ENCODE measurements at places on chromosomes 11 and 22.

DNA sequence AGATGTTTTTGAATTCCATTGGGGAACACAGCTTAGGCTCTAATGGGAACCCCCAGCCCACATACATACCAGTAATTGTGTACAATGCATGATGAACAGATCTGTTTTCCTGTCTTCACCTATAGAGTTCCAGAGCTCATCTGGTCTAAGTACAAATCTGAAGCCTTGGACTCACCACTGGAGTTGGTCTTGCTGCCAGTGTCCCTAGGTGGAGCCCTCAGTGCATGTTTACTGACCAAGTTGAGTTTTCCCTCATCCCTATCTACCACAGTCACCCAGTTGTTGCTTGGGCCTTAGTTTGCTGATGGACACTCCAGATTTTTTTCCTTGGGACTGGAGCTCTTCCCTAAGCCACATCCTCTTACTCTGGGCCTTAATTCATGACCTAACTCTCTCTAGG lies 159.2 kb upstream of the DDI1 start:
- no peak for DNase-seq
- no peaks in the 10 kb centered on the region for H3K27me3 ChIP-seq
- H3K4me1 ChIP-seq = no peaks in the 10 kb centered on the region
- no peak overlapping the region for H3K4me3 ChIP-seq
- H3K27ac ChIP-seq = no peak overlapping the region

DNA sequence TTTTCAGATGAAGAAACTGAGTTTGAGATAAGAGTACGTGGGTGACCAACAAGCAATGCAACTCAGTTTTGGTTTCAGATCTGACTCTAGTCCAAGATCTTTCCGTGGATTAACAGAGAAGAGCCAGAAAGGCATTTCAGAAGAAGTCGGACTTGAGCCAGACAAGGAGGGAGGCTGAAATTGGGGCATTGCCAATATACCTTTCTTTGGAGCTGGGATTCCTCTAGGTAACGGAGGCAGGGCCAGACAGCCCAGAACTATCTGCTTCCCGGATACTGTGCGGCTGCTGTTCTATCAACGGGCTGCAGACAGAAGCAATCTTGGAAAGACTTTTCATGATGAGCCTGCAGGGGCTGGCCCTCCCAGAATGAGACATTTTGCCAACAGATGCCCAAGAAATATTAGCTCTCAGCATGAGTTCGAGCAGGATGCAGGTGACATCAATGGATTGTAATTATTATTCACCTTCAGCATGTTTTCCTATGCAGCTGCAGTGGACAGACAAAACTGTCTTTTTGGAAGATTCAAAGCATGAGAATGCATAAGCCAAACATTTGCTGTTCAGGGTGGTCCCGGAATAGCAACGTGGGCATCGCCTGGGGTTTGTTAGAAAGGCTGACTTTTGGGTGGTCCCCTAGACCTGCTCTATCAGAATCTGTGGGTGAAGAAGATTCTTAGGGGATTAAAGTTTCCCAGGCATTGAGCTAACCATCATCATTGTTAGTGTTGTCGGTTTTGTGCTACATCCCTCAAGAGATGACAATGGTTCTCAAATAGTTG lies 95.7 kb downstream of the SCN3B start:
- DNase-seq = peak; percentile 15
- H3K4me1 ChIP-seq = peaks cover 16% of the 10 kb centered on the region
- H3K27me3 ChIP-seq = no peaks in the 10 kb centered on the region
- no peak overlapping the region for H3K4me3 ChIP-seq
- no peak overlapping the region for H3K27ac ChIP-seq

- no peaks in the 10 kb centered on the region for H3K27me3 ChIP-seq
- H3K4me3 ChIP-seq = peak overlapping the region; percentile 86
- DNase-seq = peak; percentile 71
- H3K36me3 ChIP-seq = peaks cover 6% of the 10 kb centered on the region
Observed at GRCh38 chr11:46279126-46280099, 2.0 kb downstream of the CREB3L1 start.

DNA sequence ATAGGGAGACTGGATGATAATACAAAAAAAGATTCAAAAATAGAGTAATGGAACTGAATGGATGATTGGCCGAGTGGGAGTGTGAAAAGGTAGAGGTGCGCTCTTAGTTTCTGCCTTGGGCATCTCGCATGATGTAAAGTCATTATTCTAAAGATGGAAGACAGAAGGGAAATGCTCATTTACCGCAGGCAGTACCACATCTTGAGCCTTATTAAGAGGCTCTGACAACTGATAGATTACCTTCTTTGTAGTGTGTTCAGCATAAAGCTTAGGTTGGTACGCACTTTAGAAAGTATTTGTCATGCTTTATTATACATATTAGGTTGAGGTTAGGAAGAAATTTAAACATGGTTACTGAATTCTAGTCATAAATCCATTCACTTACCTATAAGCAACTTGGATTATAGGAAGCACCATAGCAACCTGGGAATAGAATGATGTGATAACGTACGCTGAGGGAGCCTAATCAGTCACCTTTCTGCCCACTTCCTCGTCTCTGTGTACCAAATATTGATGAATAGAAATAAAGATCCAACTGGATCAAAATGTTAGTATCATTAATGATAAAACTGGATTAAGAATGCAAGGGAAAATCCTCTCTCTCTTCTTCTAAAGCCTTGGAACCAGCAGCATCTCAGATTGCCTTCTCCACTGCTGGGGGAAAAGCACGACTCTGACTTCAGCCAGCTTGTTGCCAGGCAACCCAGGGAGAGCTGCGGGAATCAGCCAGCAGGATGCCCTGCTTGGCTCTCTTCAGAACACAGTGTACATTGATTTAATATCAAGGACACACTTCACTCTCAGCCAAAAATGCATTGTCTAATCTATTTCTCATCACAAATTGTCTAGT lies 29.0 kb upstream of the VWA5A start:
- peak; percentile 23 for DNase-seq
- H3K4me1 ChIP-seq = no peaks in the 10 kb centered on the region

DNA sequence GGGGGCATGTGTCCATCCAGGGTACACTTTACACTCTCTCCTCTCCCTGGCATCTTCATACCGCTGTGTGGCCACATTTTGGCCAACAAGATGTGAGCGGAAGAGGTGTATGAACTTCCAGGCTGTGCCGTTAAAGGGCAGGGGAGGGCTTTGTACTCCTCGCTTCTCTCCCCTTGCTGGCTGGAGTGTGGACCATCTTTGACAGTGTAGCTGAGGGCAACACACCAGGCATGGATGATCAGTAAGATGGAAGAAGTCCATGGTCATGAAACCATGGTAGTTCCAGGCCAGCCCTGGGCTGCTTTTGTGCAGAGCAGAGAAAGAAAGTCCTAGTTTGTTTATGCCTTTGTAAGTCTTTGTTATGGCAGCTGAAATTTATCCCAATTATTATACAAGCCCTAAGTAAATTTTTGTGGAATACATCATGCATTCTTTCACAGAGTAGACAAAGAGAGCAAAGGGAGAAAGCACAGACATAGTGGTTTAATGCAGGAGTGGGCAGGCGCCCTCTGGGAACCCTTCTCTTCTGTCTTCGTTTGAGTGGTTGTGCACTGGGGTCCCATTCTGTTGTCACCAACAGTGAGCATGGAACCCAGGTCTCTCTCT lies 70.4 kb downstream of the FBXO7 start:
- H3K36me3 ChIP-seq = no peaks in the 10 kb centered on the region
- H3K27ac ChIP-seq = no peak overlapping the region
- H3K4me1 ChIP-seq = no peaks in the 10 kb centered on the region

- DNase-seq = no peak
- no peaks in the 10 kb centered on the region for H3K4me1 ChIP-seq
- no peaks in the 10 kb centered on the region for H3K36me3 ChIP-seq
- H3K27ac ChIP-seq = no peak overlapping the region
Observed at GRCh38 chr11:116421529-116422185, 351.1 kb downstream of the BUD13 start.

- no peak overlapping the region for H3K4me3 ChIP-seq
- H3K27ac ChIP-seq = no peak overlapping the region
- H3K4me1 ChIP-seq = peaks cover 11% of the 10 kb centered on the region
- DNase-seq = no peak
- no peaks in the 10 kb centered on the region for H3K27me3 ChIP-seq
Observed at GRCh38 chr11:92867913-92868619, 101.4 kb upstream of the MTNR1B start.

GRCh38 chr11:22666325-22666687 lies at the start of gene GAS2:
Gene GAS2, plus strand, starts transcription at chr11:22666611. Its CDS starts 8,259 bp downstream, at chr11:22674870.
- H3K36me3 ChIP-seq = no peaks in the 10 kb centered on the region
- peaks cover 15% of the 10 kb centered on the region for H3K27me3 ChIP-seq
- DNase-seq = no peak
- no peaks in the 10 kb centered on the region for H3K4me1 ChIP-seq

DNA sequence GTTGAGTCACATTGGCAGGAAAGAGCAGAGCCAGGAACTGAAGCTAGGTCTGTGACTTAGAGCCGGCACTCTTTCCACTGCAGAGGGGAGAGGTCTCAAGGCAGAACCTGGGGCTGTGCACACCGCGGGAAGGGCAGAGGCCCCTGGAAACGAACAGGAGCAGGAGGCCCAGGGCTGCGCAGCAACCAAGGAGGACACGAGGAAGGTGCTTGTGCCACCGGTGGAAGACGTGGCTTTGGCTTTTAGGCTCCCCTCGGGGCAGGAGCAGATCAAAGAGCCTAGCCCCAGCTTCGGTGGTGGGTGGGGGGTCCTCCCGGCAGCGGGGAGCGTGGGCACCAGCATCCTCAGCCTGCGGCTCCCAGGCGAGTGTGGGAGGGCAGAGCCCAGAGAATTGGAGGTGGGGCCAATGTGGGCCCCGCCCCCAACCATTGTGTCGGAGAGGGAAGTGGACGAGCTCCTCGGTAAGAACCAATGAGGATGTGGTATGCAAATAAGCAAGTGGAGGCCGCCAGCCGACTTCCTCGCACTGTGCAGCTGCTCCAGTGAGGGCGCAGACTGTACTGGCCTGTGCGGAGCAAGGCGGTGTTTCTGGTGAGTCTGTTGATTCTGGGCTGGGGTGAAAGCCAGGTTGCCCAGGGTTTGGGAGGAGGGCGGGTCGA lies at the start of gene CCDC116:
TSS of gene CCDC116 (plus strand) at position 524 of the 659 bp plus-strand sequence. CDS start 422 bp downstream, outside the sequence.
- H3K4me1 ChIP-seq = peaks cover 9% of the 10 kb centered on the region
- no peaks in the 10 kb centered on the region for H3K36me3 ChIP-seq
- DNase-seq = no peak
- no peaks in the 10 kb centered on the region for H3K27me3 ChIP-seq

- no peak overlapping the region for H3K27ac ChIP-seq
- peak; percentile 55 for DNase-seq
- H3K36me3 ChIP-seq = no peaks in the 10 kb centered on the region
- H3K27me3 ChIP-seq = no peaks in the 10 kb centered on the region
Observed at GRCh38 chr22:37270928-37271650, 11.2 kb upstream of the CYTH4 start.

DNA sequence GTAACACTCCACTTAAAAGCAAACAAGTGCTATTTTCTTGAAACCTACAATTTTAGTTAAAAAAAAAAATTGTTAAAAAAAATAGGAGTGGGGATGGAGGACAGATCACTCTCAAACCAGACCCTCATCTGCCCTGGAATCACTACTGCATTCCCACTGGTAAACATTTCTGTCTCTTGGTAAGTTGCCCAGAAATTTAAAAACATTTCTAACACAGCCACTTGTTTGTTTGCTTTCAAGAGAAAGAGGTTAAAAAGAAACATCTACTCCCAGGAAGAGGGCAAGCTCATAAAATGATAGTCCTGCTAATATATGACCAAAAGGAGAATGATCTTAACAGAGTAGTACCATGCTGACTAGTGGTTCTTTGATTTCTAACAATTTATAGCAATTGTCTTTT lies 83.3 kb downstream of the SGSM3 start:
- peaks cover 14% of the 10 kb centered on the region for H3K4me1 ChIP-seq
- no peak overlapping the region for H3K27ac ChIP-seq
- H3K27me3 ChIP-seq = no peaks in the 10 kb centered on the region
- peaks cover 7% of the 10 kb centered on the region for H3K36me3 ChIP-seq
- no peak overlapping the region for H3K4me3 ChIP-seq

DNA sequence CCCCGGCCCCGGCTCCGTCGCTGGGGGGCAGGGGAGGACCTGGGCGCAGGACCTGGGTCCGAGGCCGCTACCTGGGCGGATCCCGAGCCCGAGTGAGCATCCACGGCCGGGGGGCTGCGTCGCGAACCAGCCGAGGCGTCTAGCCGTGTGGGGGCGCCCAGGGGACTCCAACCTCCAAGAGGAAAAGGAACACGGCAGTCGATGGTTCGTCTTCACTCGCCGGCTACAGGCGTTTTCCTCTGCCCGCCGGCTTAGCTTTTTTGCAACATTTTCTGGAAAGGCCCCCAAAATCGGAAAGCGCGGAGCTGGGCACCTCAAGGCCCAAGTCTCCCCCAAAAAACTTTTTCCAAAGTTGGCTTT lies 666 bp downstream of the PDGFB start:
- H3K4me1 ChIP-seq = peaks cover 12% of the 10 kb centered on the region
- no peaks in the 10 kb centered on the region for H3K36me3 ChIP-seq
- H3K27me3 ChIP-seq = peaks cover 45% of the 10 kb centered on the region
- no peak for DNase-seq
- no peak overlapping the region for H3K27ac ChIP-seq

GRCh38 chr22:30733181-30733631 lies 38.5 kb downstream of the OSBP2 start:
- no peaks in the 10 kb centered on the region for H3K27me3 ChIP-seq
- DNase-seq = peak; percentile 83
- H3K36me3 ChIP-seq = no peaks in the 10 kb centered on the region
- H3K27ac ChIP-seq = no peak overlapping the region
- peak overlapping the region; percentile 3 for H3K4me3 ChIP-seq
- peaks cover 21% of the 10 kb centered on the region for H3K4me1 ChIP-seq

DNA sequence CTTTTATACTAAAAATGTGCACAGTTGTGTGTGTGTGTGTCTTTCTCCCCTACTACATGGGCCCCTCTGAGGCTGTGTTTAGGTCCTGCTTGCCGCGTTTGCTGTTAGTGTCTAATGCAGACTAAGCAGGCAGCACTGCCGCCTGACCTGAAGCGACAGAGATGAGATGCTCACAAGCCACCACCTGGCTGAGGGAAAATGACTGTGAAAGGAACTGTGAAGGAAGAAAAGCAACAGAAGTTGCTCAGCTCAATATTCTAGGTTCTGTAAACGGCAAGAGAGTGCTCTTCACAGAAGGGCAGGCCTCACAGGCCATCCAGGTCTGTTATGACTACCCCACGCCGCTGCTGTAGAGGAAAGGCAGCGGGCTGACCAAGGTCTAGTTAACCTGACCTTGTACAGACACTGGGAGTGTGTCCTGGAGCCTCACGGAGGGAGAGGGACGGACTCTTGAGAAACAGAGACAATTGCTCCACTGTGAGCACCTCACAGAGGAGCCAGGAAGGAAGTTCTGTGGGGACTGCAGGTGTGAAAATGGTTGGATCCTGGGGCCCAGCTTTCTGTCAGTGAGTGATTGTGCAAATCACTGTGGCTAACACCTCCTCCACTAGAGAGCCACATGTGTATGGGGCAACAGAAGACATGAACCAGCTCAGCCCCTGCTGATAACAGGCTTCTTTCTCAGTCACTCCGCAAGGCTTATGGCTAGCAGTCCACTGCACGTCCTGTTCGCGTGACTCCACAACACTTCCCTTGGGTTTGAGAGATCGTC lies 31.3 kb upstream of the YPEL1 start:
- H3K4me3 ChIP-seq = no peak overlapping the region
- no peaks in the 10 kb centered on the region for H3K4me1 ChIP-seq
- no peak for DNase-seq
- H3K27me3 ChIP-seq = no peaks in the 10 kb centered on the region

- H3K27ac ChIP-seq = no peak overlapping the region
- H3K36me3 ChIP-seq = peaks cover 4% of the 10 kb centered on the region
- no peak overlapping the region for H3K4me3 ChIP-seq
- DNase-seq = no peak
- H3K27me3 ChIP-seq = no peaks in the 10 kb centered on the region
- peaks cover 14% of the 10 kb centered on the region for H3K4me1 ChIP-seq
Observed at GRCh38 chr11:6502382-6502781, 5.3 kb downstream of the DNHD1 start.
